ENCODE measurements at places on chromosomes 2 and 18.

GRCh38 chr2:120298173-120298835, 45.7 kb downstream of the RALB start:
- DNase-seq: no peak

DNA sequence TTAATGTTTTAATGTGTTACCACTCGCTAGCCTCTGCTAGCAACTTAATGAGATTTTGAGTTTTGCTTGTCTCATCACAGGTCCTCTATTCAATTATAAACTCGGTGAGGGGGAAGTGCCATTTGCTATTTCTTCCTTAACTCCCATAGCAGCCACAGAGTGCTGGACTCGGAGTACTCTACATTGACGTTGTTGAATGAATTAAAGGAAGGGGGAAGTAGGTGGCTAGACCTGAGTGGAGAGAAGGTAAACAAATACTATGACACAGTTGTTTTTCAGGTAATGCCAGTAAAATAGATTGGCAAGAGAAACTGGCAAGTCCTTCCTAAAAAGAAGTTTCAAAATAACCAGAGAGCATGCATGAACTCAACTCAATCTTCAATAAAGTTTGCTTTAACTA, 339.3 kb downstream of the HRH4 start:
- DNase-seq: no peak

DNA sequence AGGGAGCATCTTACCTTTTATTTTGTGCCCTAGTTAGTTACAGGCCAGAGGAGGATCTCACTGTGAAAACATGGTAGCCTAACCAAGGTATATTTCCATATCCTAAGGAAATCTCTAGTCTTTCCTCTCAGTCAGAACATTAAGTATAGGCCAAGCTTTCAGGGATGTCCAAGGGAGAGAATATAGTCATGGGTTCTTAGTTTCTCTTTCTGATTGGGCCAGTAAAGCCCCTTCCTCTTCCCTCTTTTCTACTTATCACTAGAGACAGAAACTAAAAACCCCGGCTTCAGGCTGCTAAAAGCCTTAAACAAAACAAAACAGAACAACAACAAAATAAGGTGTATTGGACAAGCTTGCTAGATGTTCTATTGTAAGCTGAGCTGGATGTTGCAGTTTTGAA, 44.3 kb upstream of the TNFRSF11A start:
- DNase-seq: no peak

DNA sequence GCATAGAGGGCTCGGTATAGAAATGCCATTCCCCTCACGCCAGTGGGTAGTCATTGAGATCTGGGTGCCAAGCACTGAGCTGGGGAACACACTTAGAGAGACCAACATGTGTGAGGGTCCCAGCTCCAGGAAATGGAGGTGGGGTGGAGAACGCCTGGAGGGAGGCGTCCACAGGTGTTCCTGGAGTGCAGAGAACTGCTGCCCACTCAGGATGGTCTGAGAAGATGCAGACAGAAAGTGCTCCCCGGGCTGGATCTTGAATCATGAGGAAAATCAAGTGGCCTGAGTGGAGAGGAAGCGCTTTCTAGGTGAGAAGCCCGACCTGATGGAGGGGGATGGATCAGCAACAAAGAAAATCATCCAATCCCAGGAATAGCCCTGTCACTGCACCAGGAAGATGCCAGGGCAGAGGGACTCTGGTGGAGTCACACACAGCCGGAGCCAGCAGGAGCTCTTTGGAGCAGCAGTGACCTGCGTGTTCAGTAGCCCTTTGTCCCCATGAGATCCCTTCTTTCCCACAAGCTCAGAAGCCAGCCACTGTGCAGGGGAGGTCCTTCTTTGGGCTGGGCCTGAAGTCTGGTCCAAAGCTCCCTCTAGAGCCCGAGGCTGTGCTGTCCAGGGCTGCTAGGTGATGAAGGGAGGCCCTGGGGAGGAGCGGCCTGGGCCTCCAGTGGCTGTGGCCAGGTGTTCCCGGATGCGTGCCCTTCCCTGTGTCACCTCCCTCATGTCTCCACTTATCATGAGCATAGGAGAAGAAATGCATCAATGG, 112.3 kb downstream of the RNF144A start:
- DNase-seq: no peak

DNA sequence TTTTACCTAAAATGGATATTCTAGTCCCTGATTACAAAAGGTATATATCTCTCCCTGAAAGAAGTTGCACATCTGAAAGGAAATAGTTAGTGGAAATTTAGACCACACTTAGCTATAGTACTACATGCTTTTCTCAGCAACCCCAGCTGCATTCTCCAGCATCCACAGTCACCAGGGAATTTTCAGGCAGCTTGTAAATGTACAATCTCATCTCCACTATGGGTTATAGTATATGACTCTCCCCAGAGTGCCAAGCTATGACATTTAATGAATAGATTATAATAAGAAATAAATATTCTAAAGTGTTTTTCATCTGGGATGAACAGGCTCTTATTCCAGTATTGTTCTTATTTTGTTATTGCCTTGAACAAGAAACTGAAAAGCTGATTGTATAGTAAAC, 197.6 kb upstream of the HNRNPA3 start:
- no peak for DNase-seq

DNA sequence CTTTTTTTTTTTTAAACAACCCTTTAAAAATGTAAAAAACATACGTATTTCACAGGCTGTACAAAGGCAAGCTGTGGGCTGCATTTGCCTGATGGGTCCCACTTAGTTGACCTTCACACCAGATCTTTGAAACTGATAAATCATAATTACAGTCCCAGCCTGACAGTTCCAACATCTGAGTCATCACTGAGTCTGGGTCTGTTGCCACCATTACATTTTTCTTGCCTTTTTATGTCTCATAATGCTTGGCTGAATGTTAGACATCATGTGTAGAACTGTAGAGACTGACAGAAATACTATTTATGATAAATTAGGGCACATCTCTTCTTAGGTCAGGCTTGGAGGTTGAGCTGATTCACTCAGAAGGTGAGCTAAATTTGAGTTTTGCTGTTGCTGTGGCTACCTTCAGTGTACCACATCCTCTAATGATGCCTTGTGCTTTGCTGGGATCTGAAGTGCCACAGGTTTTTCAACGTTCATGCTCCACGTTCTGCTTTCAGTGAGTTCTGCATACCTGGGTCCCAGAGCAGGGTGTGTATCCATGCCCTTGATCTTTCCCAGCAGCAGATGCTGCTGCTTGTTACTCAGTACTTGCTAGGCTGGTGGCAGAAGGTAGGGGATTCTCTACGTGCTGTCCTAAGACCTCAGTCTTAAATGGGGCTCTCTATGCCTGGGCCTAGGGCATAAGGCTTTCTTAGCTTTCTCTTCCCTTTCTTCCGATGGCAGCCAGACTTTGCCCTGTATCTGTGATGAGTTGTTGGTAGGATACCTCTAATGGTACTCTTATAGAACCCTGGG, 160.6 kb upstream of the SMAD7 start:
- no peak for DNase-seq

GRCh38 chr2:100640431-100641124, 77.8 kb downstream of the PDCL3 start:
- no peak for DNase-seq

DNA sequence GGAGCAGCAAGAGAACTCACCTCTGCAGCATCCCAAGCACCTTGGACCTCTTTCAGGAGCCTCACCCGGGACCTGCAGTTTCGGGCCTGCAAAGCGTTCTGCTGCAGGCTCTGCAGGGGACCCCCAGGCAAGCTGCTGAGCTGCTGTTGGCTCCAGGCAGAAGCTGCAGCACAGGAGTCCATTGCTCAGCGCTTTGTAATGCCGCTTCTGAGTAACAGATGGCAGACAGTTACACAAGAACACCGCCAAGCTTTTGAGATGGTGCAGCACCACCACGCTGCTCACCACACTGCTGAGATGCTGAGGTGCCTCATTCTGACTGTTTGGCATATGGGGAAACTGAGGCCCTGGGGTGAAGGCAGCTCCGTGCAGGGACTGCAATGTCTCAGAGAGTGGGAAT, 1.9 kb upstream of the GALNT14 start:
- no peak for DNase-seq

DNA sequence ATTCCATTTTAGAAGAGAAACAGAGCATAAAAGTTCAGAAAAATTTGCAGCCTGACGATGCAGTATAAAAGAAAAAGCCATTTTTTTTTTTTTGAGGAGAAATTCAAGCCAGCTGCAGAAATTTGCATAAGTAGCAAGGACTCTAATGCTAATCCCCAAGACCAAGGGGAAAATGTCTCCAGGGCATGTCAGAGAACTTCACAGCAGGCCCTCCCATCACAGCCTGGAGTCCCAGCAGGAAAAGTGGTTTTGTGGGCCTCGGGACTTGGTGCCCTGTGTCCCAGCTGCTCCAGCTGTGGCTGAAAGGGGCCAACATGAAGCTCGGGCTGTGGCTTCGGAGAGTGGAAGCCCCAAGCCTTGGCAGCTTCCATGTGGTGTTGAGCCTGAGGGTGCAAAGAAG, 325.3 kb upstream of the HNMT start:
- DNase-seq: no peak

GRCh38 chr2:233007270-233007669, 5.8 kb downstream of the NGEF start:
- DNase-seq: no peak

DNA sequence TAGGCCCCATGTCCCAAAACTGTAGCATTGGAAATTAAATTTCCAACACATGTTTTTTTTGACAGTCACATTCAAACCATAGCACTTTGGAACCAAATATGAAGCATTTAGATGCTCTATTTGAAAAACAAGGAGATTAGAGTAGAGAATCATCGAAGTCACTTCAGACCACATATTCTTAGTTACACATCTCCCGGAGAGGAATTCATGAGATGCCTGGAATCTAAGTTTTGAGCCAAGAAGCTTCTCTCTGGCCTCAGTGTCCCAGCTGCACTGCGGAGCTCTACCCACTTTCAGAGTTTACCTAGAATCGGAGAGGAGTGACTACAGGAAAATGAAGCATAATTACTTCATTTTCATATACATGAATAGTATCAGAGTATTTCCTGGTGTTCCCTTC, 385.9 kb downstream of the TNS1 start:
- DNase-seq: no peak

- no peak for DNase-seq
Measured at GRCh38 chr2:195501746-195502145, 155.3 kb upstream of the SLC39A10 start.

- DNase-seq: no peak
Measured at GRCh38 chr2:20008703-20009102, 3.8 kb downstream of the MATN3 start.

GRCh38 chr18:901761-902160, 2.9 kb upstream of the ADCYAP1 start:
- DNase-seq: no peak

GRCh38 chr2:113203217-113203530, 29.4 kb downstream of the PSD4 start:
- DNase-seq: no peak

DNA sequence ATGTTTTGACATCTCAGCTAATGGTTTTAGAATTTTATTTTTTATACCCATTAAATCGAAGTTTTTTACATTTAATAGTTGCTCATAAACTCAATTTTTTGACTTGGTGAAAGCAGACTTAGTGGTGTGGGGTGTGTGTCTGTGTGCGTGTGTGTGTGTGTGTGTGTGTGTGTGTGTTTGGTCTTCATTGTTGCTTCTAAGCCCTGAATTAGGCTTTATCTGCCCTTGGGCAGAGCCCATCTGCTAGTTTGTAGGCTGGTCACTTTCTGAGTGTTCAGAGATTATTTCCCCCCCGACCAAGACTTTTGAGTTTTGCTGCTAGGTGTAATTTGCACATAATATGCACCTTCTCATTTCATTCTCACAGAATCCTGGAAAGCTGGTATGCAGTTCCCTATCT, 14.3 kb downstream of the PAX3 start:
- DNase-seq: no peak

- DNase-seq: no peak
Measured at GRCh38 chr2:862731-863466, 87.8 kb upstream of the SNTG2 start.

- no peak for DNase-seq
Measured at GRCh38 chr2:217092710-217093379, 233.0 kb upstream of the TNP1 start.

GRCh38 chr2:178298785-178299212, 104.5 kb downstream of the OSBPL6 start:
- DNase-seq: no peak

- DNase-seq: no peak
Measured at GRCh38 chr2:29834624-29835023, 86.8 kb downstream of the ALK start.

GRCh38 chr2:6780765-6781274, 84.9 kb downstream of the CMPK2 start:
- peak; percentile 10 for DNase-seq

GRCh38 chr2:152098496-152099366, at the start of gene CACNB4:
Gene CACNB4, minus strand, starts transcription at chr2:152099044.
- DNase-seq: no peak

DNA sequence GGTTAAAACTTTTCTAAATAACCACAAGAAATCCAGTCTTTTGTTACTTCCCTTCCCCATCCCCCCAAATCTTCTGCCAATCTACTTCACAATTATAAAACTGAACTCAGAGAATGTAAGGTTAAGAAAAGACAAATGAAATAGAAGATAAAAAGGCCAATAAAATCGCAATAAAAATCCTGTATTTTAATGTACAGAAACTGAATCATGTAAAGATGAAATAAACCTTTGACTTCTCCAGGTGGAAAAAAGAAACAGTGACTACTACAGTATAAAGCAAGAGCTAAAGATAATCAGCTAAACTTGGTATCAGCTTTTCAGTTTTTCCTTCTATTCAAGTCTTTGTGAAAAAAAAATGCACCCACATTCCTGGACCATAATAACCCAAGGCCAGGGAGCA, 1.7 kb downstream of the SYT4 start:
- no peak for DNase-seq

- DNase-seq: no peak
Measured at GRCh38 chr18:70181015-70181414, 24.5 kb downstream of the RTTN start.

- peak; percentile 48 for DNase-seq
Measured at GRCh38 chr2:239751679-239752355, 273.3 kb downstream of the NDUFA10 start.

DNA sequence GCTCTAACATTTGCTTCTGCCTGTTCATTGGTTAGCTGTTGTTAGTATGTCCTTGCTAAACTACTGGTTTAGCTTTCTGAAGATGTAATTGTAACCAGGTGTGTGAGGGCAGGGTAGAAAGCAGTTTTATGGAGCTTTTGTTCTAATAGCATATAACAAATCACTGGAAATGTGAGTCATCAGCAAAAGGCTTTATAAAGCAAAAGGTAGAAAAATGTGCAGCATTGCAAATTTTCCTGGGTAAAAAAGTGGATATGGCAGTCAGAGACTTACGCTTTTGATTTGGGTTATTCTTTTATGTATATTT, 85.3 kb downstream of the ZNF407 start:
- DNase-seq: no peak

GRCh38 chr18:9787712-9788111, 79.6 kb downstream of the RAB31 start:
- no peak for DNase-seq

Data from naive thymus-derived CD4-positive, alpha-beta T cell (primary cell).